ENCODE measurements at places on chromosomes 4 and X. TPM values are rescaled to one million over a fixed set of nuclear protein-coding genes. Genes with fewer than 3 reads are reported as not detected.

GRCh38 chr4:88693792-88694191 lies 3.8 kb downstream of the NAP1L5 start:
- no peak for DNase-seq

DNA sequence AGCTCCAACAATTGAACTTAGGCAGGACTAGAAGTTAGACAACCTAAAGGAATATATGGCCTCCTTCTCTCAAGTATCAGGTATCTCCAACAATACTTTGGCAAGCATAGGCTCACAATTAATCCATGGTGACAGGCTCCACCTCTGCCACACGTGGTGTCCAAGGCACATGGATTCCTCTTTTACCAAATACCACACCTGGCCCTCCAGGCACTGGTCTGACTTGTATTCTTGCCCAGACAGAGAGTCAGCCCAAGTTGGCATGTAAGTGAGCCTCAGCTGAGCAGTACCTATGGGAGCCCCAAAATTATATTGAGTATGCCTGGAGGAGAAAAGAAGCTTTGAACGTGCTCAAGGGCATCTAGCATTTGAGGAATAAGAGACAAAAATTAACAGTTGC lies 19.6 kb downstream of the SRPX2 start:
- no peak for DNase-seq

GRCh38 chr4:4693258-4693657 lies 151.4 kb upstream of the STX18 start:
- peak; percentile 21 for DNase-seq

GRCh38 chrX:153551135-153551534 lies 33.7 kb downstream of the ATP2B3 start:
- no peak for DNase-seq

RNF212 gene
- 1.4 TPM for total RNA-seq

GRCh38 chr4:100087743-100088142 lies 102.5 kb downstream of the DDIT4L start:
- DNase-seq: no peak

DNA sequence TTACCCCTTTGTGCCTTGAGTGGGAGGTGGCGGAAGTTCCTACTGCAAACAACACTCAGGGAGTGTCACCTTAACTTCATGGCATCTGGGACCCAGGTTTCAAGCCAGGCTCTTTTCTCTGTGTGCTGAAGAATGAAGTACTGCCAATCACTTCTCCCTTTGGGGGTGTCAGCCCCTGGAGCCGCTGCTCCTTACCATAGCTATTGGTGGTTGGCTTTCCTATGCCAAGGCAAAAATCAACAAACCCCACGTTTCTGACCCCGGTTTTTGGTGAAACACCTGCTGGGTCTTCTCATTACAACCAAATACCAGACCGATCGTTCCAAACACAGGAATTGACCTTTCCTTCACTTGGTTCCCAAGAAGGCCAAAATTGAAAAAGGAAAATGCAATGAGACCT lies 19.7 kb upstream of the SLC2A9 start:
- DNase-seq: no peak

- peak; percentile 51 for DNase-seq
Measured at GRCh38 chrX:42714981-42715700, 62.8 kb downstream of the PPP1R2C start.

PRDM8 gene
- 4.3 TPM for total RNA-seq

- DNase-seq: peak; percentile 73
Measured at GRCh38 chrX:31099536-31100090, 27.8 kb upstream of the FTHL17 start.

DCX gene
- total RNA-seq: not detected

DNA sequence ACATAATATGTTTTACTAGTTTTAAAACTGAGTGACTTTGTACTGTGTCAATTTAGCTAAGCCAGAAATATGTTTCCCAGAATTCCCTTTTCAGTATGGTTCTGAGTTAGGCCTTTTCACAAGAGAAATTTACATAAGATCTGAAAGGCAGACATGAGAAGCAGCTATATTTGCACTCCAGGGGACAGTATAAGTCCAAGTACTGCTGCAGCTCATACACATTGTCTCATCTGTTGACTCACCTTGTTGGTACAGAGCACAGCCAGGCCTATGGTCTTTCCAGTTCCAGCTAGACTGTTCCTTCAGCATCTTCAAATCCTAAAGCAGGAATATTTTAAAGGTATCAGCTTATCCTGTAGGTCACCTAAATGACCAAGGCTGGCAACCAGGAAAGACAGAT lies 53.5 kb downstream of the BMP3 start:
- DNase-seq: no peak

DNA sequence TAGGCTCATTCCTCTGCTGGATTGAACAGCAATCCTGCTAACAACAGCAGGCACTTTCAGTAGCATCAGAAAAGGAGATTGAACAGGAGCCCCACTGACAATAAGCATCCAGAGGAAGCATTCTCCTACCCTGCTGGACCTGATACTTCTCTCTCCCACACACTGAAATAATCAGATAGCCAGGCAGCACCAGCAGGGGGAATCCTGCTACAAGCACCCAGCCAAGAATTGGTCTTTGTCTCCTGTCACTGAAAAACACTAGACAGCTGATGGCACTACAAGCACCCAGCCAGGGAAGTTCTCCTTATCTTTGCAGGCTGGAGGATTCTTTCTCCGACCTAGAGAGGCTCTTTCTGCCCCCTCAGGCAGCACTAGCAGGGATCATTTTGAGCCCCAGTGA lies 444.3 kb upstream of the GRIA3 start:
- DNase-seq: no peak

DNA sequence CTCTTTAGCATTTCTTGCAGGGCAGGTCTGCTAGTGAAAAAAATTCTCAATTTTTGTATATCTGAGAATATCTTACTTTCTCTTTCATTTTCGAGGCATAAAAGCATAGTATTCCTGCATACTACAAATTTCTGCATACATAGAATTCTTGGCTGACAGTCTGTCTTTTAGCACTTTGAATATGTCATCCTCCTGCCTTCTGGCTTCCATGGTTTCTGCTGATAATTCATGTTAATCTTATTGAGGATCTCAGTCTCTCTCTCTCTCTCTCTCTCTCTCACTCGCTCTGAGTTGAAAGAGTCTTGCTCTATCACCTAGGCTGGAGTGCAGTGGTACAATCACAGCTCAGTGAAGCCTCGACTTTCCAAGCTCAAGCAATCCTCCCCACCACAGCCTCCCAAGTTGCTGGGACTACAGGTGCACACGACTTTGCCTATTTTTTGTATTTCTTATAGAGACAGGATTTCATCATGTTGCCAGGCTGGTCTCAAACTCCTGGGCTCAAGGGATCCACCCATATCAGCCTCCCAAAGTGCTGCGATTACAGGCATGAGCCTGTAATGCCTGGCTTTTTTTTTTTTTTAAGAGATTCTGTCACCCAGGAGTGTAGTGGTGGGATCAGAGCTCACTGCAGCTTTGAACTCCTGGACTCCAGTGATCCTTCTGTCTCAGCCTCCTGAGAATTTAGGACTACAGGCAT lies 161.3 kb downstream of the FNIP2 start:
- DNase-seq: no peak

DNA sequence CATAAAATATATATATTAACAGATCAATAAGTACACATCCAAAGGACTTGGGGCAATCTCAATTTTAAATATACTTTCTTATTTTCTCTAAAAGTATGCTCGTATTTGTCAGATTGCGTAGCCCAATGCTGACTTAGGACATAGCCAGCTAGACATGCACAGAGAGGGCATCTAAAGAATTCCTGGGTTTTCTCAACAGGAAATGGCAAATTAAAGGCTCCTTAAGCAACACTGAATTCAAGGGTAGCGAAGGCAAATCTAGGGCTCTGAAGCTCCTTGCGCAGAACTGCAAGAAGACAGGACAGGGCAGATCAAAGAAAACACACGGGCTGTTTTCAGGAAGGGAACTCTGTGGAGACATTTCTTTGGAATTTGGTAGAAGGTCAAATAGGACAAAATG lies 94.6 kb upstream of the FTHL17 start:
- no peak for DNase-seq

DNA sequence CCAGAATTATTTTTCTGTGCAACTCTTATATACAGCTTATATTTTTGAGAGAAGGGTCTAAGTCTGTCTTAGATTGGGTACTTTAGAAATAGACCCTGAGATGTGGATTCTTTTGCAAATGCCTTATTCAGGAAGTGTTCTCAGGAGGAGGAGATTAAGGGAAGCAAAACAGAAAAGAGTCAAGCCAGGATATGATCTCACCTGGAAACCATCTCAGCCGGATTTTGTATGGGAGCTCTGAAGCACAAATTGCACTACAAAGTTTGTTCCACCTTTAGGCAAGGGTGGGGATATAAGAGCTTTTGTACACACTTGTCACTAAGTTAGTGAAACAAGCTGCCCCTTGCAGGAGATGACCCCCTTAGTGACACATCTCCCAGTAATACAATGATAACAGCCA lies 121.2 kb upstream of the GRPR start:
- DNase-seq: no peak

IGSF1 gene
- not detected for total RNA-seq

DNA sequence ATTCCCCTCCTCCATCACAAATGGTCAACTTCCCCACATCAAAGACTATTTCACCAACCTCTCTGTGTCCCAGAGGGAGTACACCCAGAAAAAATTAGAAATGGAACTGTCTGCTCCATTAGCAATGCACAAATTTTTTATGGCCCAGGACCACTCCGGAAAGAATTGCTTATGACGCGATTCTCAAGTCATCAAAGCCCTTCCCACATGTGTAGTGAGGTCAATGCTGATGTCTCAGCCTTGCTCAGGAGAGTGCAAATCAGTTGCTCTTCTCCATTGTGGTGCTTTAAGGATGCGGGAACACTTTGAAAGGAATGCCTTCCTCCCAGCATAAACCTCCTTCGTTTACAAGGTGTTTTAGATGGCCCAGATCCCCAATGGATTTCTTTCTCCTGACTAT lies 518.3 kb downstream of the PPARGC1A start:
- no peak for DNase-seq

- DNase-seq: no peak
Measured at GRCh38 chr4:25212822-25213221, 21.0 kb upstream of the PI4K2B start.

GRCh38 chr4:122921971-122922876 lies at the start of gene NUDT6:
NUDT6 (minus strand) TSS chr4:122922597; CDS start chr4:122922572, 25 bp downstream.
- DNase-seq: peak; percentile 47

DNA sequence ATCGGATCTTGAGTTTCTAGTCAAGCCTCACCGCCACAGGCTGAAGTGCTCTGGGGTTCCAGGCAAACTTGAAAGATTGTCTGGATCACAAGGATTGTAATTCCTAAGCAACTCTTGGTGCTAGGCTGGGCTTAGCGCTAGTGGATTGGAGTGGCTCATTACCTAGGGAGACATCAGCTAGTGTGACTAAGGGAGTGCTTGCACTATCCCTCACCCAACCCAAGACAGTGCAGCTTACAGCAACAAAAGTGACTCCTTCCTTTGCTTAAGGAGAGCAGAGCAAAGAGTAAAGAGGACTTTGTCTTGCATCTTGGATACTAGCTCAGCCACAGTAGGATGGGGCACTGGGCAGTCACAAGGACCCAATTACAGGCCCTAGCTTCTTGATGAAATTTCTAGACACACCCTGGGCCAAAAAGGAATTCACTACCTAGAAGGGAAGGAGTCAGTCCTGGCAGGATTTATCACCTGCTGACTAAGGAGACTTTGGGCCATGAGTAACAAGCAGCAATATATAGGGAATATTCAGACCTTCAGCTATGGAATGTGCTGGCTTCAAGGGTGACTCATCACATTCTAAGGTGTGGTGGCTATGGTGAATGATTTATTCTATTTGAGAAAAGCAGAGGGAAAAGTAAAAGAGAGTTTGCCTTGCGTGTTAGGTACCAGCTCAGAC lies 1212.4 kb downstream of the PCDH18 start:
- DNase-seq: no peak

- peak; percentile 83 for DNase-seq
Measured at GRCh38 chr4:7854697-7855370, 84.8 kb downstream of the AFAP1 start.

LUZP4 gene
- not detected for total RNA-seq

GRCh38 chr4:102684610-102685052 lies 76.1 kb downstream of the MANBA start:
- no peak for DNase-seq

GRCh38 chr4:73856518-73856917 lies 3.4 kb downstream of the PF4V1 start:
- no peak for DNase-seq

MXRA5 gene
- total RNA-seq: not detected

DNA sequence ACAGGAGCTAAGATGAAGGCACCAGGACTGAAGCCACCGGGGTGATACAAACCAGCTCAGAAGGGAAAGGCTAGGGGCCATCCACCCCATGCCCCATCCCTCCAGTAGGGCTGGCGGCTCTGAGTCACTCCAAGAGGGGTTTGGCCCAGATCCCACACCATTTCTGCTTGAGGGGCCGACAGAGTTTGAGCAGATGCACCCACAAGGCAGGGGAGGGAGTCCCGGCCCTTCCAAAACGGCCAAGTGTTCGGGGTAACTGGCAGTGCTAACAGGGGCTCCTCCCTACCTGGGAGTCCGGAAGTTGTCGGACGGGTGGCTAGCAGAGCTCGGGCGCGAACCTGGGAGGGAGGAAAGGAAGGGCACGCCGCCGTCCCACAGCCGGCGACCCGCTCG lies 412 bp downstream of the SLC10A3 start:
- peak; percentile 48 for DNase-seq

GRCh38 chr4:153217440-153217839 lies 13.2 kb downstream of the TRIM2 start:
- no peak for DNase-seq

GRCh38 chr4:87240341-87240740 lies 19.9 kb upstream of the KLHL8 start:
- no peak for DNase-seq

GRCh38 chr4:170721812-170722373 lies 632.1 kb upstream of the AADAT start:
- no peak for DNase-seq

GRCh38 chrX:4175221-4175620 lies 461.8 kb upstream of the PRKX start:
- no peak for DNase-seq

GRCh38 chr4:125123570-125124109 lies 191.1 kb upstream of the FAT4 start:
- no peak for DNase-seq

DNA sequence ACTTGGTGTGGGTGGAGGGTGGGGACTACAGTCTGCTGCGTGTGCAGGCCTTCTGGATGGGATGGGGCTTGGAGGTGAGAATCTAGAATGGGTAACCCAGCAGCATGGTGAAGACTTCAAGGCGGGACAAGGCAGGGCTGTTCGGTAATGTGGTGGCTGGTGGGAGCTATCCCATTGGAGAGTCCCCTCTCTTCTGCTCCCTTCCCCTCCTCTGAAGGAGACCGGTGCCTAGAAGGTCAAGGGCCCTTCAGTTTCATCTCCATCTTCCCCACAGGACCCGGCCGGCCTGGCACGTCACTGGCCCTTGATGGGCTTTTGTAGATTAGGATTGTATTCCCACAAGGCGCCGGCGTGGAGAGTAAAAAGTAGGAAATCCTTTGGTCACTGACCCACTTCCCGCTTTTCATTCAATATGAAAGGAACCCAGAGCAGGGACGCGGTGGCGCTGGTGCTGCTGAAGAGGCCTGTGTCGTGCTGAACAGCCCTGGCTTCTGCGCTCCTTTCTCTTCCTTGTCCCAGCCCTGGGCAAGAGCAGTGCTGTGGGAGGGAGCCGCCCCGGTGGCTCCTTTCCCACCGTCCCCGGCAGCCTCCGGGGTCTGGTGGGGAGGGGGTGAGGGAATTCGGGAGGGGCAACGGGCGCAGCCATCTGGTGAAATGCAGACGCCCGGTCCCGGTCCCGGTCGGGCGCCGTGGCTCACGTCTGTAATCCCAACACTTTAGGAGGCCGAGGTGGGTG lies 7.3 kb upstream of the HMGB3 start:
- DNase-seq: no peak

GRCh38 chr4:336099-336892 lies 1.3 kb upstream of the ZNF141 start:
- DNase-seq: no peak

Data from activated CD4-positive, alpha-beta memory T cell treated with anti-CD3 and anti-CD28 coated beads for 36 hours (primary cell).